ENCODE measurements at places on chromosomes 12 and 14.

DNA sequence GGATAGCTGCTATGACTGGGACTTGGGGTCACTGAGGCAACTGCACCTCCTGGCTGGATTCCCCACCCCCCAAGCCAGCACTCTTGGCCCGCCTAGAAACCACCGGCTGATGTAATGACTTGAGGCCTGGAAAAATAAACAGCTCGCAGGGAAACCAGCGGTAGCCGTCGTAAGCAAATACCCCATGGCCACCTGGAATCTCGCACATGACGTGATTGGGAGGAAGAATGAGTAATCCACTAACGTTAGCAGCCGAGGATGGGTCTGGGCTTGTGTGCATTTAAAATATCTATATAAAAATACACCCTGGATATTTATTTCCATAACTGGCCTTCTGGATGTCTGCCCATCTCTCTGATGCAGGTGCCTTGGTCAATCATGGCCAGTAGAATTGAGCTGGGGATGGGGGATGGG is 120.1 kb downstream of the SMOC1 start:
- DNase-seq, result no peak

DNA sequence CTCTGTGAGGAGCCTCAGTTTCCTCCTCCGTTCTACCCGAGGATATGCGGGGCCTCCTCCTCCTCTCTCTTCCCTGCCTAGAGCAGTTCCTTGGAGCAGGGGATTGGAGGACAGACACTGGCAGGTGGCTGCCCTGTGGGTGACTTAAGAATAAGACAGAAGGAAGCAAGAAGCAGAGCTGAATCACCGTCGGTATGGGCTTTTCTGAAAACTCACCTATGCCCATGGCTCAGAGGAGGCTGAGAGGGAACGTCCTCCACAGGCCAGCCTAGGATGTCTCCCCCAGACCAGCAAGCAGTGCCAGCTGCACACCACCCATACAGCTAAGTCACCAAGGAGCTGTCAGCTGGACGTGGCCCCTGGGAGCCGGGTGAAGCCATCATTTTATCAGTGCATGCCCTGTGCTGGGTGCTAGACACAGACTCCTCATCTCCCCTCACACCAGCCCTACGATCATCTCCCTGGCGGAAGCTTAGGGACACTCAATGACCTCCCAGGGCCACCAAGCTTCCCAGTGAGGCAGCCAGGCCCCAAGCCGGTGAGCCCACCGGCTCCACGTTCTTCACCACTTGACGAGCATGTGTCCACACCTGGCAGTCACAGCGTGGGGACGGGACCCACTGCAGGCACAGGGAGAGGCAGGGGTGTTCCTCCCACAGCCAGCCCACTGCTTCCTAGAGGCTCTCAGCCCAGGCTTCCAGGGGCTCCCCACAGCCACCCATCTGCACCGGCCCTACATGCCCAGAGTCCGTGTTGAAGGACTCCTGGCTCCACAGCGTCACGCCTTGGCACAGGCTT is 21.4 kb downstream of the ITPK1 start:
- DNase-seq, result no peak

GRCh38 chr12:51886021-51886710 is 1.7 kb upstream of the ANKRD33 start:
- no peak for DNase-seq

GRCh38 chr12:12872139-12872933 is 19.0 kb upstream of the GPRC5A start:
- no peak for DNase-seq

DNA sequence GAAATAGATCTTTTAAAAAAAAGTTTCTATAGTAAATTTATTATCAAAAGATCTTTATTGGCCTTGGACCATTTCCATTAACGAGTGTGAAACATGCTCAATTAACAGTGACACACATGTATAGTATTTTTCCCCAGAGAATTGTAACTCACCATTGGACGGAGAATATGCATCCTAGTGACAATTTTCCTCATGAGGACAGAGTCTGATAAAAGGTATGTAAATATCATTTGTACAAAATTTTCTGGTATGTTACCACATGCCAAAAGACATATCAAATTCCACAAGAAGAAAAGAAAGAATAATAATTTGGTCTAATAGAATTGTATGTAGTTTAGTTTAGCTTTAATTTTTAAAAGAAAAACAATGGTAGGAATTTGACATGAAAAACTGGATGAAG is 1096.0 kb upstream of the FLRT2 start:
- DNase-seq, result no peak

GRCh38 chr12:39763890-39764169 is 144.2 kb upstream of the ABCD2 start:
- no peak for DNase-seq

GRCh38 chr14:45078323-45078722 is 5.6 kb upstream of the PRPF39 start:
- DNase-seq, result no peak

DNA sequence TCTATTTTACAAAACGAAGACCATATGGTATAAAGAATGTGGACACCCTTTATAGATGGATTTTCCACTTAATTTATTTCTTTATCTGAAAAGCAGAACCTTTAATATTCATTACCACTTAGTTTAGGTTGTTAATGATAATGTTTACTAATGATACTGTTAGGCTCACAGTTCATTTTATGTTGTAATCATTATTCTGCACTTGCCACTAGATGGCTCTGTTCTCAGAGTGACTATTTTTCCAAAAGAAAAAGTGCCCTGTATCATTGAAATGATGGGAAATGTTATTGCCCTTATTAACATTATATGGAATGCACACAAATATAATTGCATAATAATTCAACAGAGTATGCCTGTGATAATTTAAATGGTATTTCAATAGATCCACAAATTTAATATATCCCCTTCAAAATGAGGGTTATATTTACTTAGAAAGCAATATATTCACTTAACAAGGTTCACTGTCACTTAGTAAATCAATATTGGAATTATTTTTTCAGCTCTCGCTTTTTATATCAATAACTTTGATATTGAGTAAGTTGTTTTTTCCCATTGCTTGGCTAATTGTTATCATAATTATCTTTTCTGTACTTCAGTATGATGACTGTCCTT is 95.7 kb downstream of the PDE3A start:
- no peak for DNase-seq

DNA sequence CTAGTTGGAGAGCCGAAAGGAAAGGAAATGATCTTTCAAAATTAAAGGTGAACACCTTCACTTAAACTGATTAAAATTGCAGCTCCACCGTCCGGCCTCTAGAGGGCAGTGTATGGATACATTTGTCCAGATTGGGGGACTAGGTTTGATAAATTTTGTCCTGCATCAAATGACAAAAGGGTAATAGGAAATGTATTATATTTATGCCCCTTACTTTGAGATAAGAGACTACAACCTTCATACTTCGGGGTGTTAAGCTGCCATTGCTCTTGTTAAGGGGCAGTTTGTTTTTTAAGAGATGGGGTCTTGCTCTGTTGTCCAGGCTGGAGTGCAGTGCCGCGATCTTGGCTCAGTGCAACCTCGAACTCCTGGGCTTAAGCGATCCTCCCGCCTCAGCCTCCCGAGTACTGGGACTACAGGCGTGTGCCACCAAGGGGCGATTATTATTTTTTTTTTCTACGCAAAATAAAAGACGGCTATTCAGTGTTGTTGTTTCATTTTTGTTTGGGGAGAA is 818 bp upstream of the SUOX start:
- DNase-seq, result no peak

- DNase-seq, result no peak
Observed at GRCh38 chr12:5556946-5557673, 125.2 kb downstream of the NTF3 start.

DNA sequence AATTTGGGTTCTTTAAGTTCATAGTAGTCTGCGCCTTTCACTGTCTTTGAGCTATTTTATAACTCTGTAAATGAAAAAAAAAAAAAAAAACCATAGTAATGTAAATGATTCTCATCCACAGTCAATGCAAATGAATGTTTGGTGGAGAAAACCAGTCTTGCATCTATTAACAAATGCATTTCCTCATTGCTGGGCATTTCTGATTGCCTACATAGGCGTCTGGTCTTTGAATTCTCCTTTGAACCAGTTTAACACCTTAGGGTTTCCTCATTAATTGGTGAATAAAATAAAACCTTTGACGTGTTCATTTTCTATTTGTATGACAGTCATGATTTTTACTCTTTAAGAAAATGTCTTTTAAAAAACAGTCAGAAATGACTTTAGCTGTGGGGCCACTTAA is 114.8 kb downstream of the C12orf75 start:
- DNase-seq, result no peak

GRCh38 chr12:105769486-105769885 is 369.3 kb downstream of the NUAK1 start:
- no peak for DNase-seq

DNA sequence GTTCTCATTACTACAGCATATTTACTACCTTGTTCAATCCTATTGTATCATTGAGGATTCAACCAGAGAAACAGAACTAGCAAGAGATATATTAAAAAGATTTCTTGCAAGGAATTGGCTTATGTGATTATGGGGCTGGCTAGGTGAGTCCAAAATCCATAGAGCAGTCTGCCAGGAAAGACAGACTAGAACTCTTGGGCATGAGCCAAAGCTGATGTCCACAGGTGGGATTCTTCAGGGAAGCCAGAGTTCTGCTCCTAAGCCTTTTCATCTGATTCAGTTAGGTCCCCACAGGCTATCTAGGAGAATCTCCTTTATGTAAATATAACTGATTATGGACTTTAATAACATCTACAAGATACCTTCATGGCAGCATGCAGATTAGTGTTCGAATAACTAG is 26.0 kb downstream of the PELI2 start:
- DNase-seq, result no peak

- DNase-seq, result no peak
Observed at GRCh38 chr14:55578511-55578910, 1.5 kb upstream of the KTN1 start.

- DNase-seq, result no peak
Observed at GRCh38 chr14:67010602-67011001, 178.6 kb upstream of the GARIN2 start.

Measured in stimulated activated CD4-positive, alpha-beta T cell treated with anti-CD3 and anti-CD28 coated beads, Interleukin-15, amount 100 ng/mL, for 1 hour (primary cell).